Stimulated activated CD4-positive, alpha-beta T cell treated with anti-CD3 and anti-CD28 coated beads, Interleukin-4, amount 100 ng/mL, for 48 hours (primary cell): ENCODE measurements at places on chromosomes 6 and 20.

DNA sequence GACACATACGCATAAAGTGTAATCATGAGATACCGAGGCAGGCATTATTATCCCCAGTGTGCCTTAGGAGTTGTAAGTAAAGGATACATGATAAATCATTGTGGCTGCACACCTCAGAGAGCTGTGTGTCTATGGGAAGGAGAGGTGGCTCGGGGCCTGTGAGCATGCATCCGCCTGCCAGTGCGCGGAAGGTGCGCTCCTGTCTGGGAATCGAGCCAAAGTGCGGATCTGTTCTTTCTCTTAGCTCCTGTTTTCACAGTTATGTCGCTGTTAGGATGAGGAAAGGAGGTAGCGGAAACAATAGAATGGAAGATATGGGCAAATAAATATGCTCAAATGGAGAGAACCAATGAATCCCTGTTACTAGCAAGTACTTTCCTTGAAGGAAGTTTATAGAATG is 98.0 kb downstream of the ANKRD6 start:
- DNase-seq = no peak

DNA sequence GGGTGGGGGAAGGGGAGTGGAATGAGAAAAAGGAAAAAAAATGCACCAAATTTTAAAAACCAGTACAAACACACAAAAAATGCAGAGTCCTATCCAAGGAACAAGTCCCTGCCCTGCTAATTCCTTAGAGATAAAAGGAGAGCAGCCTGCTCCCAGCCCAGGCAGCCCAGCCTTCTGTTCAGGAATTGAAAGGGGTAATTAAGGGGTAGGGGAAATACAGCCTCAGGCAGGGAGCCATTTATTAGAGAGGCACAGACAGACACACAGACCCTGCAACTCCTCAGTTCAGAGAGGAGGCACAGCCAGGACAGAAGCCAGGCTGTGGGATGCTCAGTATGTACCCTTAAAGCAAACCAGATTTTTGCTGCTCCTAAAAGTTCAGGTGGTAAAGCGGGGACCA is 137.2 kb downstream of the EYA2 start:
- DNase-seq = no peak

GRCh38 chr20:64161356-64162238 is 2.7 kb upstream of the MYT1 start:
- peak; percentile 13 for DNase-seq

DNA sequence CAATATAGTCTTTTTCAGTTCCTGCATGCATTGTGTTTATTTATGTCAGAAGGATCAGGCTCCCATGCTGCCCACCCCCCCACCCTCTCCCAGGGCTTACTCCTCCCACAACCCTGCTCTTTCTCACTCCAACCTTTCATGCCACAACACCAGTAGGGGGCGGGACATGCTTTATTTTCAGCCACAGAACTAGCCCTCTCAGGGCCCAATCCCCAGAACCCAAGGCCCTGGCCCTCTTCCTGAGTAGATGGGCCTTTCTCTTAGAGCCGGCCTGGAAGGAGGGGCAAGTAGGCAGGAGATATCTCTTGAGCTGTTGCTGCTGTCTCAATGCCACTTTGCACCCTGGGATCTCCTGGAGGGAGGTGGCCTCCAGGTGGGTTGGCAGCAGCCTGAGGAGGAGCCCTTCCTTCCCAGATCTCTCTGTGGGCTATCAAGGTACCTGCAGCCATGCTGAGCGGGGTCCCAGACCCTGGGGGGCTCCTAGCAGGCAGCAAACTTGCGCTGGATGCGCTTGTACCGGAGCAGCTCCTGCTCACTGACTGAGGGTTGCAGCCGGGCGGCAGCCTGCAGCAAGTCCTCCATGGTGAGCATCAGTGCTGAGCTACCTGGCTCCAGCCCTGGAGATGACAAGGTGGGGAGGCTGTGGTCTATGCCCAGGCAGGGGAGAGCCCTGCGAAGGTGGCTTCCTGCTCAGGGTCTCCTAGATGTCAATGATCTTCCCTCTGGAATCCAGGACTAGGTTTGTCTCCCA is 3.5 kb downstream of the GNMT start:
- peak; percentile 21 for DNase-seq

DNA sequence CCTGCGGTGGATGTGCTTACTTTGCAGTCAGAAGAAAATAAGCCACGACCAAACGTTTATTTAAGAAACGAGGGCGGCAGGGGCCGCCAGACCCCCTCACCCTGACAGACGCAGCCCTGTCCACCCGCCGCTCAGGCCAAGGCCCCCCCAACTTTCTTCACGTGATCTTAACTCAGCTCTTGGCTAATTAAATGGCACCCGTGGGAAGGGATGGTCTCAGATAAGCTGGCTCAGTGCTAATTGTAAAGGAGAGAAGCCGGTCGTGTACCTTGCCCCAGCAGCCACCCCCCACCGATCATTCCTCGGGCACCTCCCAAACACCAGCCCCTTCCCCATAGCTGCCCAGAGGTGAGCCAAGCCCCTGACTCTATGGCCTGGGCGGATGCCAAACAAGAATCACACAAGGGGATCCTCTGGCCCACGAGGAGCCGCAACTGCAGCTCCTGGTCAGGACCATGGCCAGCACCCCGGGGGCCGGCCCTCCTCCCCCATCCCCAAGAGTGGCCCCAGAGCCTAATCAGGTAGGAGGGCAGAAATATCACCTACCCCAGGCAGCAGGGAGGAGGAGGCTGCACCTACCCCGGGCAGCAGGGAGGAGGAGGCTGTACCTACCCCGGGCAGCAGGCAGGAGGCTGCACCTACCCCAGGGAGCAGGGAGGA is 11.2 kb downstream of the KCNQ2 start:
- DNase-seq = no peak

DNA sequence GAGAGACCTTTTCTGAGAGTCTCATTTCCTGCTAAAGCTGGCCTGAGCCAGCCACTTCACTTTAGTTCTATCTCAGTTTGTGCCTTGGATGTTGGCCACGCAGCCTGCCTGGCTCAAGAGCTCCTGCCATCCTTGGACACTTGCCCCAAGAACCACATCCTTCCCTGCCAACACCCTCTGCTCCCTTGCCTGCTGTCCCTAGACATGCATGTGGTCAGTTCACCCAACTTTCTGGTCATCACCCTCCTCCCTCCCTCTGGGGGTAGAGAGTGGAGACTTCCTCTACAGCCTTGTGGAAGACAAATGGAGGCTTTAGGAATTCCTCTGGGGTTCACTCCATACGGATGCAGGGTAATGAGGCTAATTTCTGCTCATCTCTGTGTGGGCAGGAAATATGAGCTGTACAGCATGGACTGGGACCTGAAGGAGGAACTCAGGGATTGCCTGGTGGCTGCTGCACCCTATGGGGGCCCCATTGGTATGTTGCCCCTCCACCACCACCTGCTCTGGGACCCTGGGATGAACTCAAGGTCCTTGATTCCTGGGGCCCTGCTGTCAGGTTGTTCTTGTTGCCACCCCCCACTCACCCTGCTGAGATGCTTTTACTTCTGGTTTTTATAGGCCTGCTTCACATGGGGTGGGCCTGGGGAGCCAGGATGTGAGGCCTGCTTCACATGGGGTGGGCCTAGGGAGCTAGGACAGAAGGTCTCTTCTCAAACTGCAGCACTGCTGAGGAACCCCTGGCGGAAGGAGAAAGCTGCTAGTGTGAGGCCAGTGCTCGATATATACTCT is 13.8 kb upstream of the PTPRA start:
- no peak for DNase-seq

DNA sequence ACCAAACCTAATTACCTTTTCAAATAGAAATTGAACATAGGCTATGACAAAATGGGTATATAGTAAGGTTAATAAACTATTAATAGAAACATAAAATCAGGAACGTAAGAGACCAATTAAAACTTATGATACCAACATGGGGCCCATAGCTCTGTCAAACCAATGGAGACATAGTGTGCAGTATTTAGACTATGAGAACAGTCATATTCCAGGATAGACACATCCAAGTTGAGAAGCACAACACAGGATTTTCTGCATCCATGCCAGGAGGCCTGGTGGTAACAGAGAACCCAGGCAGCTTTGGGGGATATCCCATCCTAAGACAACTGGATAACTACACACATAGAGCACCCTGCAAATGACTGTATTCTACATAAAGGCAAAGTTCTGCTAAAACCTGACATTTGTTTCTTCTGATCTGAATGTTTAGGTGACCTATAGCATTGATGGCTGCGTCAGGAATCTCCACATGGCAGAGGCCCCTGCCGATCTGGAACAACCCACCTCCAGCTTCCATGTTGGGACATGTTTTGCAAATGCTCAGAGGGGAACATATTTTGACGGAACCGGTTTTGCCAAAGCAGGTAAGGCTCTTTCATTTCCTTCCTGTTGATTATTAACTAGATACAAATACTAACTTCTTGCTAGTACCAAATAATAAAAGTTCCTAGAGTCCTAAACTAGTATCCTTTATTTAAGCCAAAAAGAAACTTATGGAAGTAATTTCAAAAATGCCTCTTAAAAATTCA is 202.7 kb downstream of the ARHGAP18 start:
- DNase-seq = no peak

- no peak for DNase-seq
Observed at GRCh38 chr6:84767526-84768201, 3.3 kb upstream of the TBX18 start.
